ENCODE measurements at places on chromosomes 3 and 15.

GRCh38 chr15:32831485-32831884, 113.7 kb downstream of the GREM1 start:
- DNase-seq = no peak

DNA sequence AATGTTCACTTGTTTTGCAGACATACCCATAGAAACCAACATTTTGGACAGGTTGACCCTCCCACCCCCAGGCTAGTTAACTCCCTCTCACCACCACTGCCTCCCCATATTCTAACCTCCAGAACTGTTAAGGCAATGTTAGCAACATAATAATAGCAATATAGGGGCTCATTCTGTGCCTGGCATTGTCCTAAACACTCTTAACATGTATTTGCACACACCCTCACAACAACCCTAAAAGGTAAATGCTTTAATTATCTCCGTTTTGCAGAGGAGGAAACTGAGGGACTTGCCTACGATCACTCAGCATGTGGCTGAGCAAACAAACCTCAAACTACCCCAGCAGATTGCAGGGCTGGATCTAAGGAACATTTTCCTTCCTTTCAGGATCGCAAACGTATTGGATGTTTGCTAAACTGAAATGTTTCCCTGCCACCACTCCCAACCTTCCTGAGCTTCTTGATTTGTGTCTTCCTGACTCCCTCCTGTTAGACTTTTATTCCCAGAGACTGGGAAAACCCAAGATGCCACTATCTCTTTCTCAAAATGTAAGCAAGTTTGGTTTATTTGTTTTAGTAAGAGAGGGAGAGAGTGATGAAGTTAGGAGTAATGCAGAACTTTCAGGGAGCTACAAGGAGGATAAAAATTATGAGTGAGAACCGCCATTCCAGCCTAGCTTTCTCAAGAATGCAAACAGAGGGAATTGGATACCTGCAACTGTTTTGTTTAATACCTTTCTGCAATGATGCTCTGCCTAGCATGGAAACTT, 1.3 kb downstream of the SCG5 start:
- no peak for DNase-seq

GRCh38 chr15:74762791-74763150, 14.1 kb downstream of the CYP1A2 start:
- DNase-seq = no peak

GRCh38 chr3:128436214-128436613, 30.5 kb downstream of the DNAJB8 start:
- DNase-seq = no peak

DNA sequence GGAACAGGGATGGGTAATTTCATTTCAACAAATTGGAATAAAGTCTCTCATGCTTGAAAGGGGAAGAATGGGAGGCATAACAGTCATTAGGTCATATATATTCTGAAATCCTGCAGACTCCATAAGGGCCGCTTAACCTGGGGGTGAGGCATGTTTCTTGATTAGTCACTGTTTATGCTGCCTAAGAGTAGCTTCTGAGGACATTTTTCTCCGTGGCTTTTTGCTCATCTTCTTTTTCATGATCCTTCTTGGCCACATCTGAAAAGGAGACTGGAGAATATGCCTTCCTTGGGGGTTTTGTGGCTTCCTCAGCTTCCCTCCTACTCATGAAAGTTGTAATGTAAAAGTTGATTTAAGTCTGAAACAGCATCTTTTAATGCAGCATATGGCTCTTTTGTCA, 20.0 kb upstream of the CFAP20DC start:
- no peak for DNase-seq

- DNase-seq = no peak
Measured at GRCh38 chr3:56894881-56895431, 93.2 kb upstream of the ARHGEF3 start.

GRCh38 chr15:35720019-35720418, 174.1 kb upstream of the DPH6 start:
- no peak for DNase-seq

DNA sequence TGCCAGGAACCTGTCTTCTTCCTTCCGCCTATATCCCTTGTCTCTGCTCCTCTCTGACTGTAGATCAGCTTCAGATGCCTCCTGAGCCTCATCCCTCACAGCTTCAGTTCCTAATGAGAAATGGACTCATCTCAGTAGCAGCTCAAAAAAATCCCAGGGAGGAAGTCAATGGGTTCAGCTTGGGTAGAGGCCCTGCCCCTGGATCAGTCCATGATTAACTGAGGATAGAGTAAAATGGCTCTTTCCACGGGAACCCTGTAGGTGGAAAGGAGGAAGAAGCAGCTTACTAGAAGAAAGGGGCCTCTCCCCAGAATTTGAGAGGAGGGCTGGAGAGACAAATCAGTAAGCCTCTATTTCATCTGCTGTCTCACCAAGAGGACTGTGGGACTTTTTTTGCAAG, 26.9 kb upstream of the HCN4 start:
- no peak for DNase-seq

GRCh38 chr15:70328679-70329115, 231.0 kb upstream of the TLE3 start:
- DNase-seq = no peak

GRCh38 chr15:45427085-45427484, 48.7 kb upstream of the GATM start:
- DNase-seq = no peak

DNA sequence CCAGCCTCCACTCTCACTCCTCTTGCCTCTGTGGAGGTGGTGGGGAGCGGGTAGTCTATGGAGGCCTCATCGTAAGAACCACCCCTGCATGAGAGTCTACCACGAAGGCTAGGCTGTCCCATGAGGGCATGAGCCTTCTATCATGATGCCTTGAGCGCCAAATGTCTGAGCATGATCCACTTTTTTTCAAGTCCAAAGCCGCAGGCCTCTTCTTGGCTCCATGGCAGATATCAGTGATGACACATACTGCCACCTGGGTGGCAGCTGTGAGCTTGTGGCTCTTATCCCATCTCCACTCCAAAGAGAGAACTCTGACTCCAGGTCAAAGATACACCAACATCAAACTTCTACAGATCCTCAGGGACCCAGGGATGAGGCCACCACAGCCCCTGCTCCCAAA, 13.5 kb downstream of the POC1A start:
- no peak for DNase-seq

DNA sequence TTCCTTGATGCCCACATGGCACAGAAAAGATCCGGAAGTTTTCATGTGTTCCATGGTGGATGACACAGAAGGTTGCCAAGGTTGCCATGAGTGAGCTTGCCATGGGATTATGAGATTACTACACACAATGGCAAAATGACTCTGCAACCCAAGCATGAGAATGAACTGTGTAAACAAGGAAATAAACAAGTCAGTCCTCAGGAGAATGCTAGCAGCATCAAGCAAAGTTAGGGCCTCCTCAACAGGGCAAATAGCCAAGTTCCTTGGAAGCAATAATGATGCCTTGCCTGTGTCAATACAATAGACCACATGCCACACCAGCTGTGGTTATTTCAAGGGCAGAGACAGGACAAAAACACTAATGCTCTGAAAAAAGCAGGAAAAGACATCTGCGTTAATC, 41.8 kb downstream of the AQR start:
- no peak for DNase-seq

- no peak for DNase-seq
Measured at GRCh38 chr3:25594007-25594502, 70.7 kb downstream of the TOP2B start.

GRCh38 chr15:40955141-40955903, 2.1 kb downstream of the CHAC1 start:
- no peak for DNase-seq

- DNase-seq = no peak
Measured at GRCh38 chr3:115085197-115085865, 61.8 kb downstream of the ZBTB20 start.

- no peak for DNase-seq
Measured at GRCh38 chr3:126154391-126155279, 25.8 kb downstream of the ALDH1L1 start.

GRCh38 chr3:148186881-148187280, 510.8 kb upstream of the AGTR1 start:
- no peak for DNase-seq

GRCh38 chr3:74036568-74036967, 411.8 kb upstream of the PDZRN3 start:
- DNase-seq = no peak

DNA sequence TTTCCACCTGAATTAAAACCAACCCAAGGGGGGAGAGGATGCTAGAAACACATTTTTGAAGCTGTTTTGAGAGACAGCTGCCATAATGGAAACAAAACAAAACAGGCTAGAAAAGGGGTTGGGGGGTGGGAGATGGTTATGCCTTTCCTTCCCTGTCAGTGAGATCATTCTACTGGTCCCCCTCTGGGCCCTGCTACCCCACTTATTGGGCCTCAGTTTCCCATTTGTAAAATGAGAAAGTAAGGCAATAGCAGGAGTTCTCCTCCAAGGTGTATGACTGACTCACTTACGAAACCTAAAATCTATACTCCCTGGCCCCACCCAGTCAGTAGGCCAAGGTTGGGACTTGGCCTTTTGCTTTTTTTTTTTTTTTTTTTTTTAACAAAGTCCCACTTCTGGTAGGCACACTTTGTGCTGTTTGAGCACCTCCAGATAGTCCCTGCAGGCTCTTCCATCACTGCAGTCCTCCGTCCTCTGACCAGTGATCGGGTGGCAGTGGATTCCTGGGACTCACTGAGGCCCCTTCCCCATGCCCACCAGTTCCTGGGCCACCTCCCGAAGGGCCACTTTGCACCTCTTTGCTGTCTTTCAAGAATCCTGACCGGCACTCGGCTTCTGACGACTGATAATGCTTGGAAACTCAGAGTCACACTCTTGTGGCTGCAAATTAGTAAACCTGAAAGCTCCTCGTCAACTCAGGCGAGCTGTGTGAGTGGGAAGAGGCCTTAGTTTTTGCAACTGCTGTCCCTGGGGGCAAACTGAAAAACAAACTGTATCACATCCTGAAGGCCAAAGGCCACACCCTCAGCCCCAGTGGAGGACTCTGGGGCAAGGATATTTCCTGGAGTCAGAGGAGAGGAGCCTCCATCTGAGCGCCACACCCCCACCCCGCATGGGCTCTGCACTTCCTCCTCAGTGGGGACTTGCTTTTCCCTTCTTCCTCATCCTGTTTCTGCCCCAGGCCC, 6.7 kb upstream of the PSTPIP1 start:
- DNase-seq = no peak

GRCh38 chr3:140724856-140725812, 47.3 kb downstream of the TRIM42 start:
- DNase-seq = no peak

All from activated CD8-positive, alpha-beta memory T cell treated with anti-CD3 and anti-CD28 coated beads for 1 hour (primary cell).